ENCODE measurements at places on chromosomes 1 and 21. TPM values are rescaled to one million over a fixed set of nuclear protein-coding genes. Genes with fewer than 3 reads are reported as not detected.

Gene CD5L
- not detected for total RNA-seq

DNA sequence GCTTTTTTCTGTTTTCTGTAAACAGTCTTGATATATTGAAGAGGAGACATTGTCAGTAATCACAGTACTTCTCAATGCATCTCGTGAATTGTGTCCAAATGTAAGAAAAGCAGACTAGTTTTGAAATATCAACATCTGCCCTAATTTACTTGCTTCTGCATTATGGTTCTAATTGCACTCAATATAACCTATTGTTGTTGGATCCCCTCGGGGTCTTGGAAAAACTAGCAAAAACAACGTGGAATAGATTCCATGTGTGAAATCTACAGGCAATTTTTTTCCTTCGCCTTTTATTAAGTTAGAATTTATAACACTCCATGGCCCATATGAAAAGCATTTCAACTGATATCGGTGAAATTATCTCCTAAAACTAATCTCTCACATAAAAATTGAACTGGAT is 236.5 kb downstream of the TTLL7 start:
- DNase-seq = no peak

GRCh38 chr1:164557270-164557669 is 1.7 kb upstream of the PBX1 start:
- DNase-seq = no peak

- no peak for DNase-seq
These were observed 12.3 kb downstream of the NCF2 start for GRCh38 chr1:183577897-183578465.
